Heart left ventricle (tissue), 16 donors: ENCODE measurements at places on chromosomes 4 and X. TPM values are rescaled to one million over a fixed set of nuclear protein-coding genes. Genes with fewer than 3 reads are reported as not detected.

Gene CT45A9
- not detected for total RNA-seq

Gene SPARCL1
- 199 TPM for total RNA-seq

- DNase-seq, result no peak
These were observed 951.5 kb upstream of the POU3F4 start for GRCh38 chrX:82556588-82556987.

DNA sequence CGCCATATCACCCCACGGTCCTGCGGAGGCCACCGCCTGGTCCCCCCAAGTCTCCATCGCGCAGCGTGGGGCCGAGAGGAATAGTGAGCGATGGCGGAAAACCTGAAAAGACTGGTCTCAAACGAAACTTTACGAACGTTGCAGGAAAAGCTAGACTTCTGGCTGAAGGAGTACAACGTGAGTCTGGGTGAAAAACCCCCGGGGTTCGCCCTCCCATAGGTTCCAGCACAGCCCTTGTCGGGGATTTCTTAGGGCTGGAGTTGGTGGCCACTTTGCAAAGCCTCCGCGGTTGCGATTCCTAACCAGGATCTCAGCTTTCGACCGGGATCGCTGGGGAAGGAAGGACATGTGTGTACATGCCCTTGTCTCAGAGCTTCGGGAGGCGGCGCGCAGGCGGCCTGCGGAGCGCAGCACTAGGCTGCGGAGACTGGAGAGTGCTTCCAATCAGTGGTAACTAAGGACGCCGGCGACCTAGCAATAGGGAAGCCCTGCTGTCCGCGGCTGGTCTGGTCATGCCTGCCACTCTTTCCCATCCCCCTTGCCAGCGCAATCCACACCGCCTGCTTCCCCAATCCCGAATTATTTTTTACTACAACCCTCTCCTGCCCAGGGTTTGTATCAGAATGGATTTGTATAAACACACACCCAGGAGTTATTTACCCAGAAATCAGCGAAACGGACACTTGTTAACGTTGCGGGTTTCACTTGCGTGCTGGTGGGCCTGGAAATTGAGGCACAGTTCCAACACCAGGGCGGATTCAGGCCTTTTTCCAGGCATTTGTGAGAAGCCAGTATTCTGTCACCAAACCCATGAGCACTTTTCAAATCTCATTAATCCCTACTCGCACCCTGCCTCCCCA lies 741 bp downstream of the SPATA18 start:
- peak; percentile 68 for DNase-seq

- no peak for DNase-seq
These were observed 12.4 kb upstream of the PACRGL start for GRCh38 chr4:20687864-20688263.

Gene MTNR1A
- total RNA-seq, result not detected

Gene SPANXN4
- not detected for total RNA-seq

DNA sequence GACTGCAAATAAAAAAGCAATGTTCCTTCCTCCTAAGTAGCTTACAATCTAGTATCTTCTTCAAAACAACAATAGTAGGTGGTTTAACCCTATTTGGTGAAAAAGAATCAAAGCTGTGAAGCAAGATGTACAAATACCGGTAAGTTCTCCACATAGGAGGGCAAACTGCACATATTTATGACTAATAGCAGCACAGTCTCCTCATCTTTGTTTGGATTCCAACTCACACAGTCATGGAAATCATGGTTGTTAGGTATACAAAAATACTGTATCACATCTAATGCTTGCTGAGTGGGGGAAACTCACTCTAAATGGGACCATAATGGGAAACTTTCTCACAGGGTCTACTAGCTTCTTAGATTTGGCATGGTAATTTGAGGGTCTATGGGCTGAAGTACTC lies 597.2 kb downstream of the INPP4B start:
- no peak for DNase-seq

DNA sequence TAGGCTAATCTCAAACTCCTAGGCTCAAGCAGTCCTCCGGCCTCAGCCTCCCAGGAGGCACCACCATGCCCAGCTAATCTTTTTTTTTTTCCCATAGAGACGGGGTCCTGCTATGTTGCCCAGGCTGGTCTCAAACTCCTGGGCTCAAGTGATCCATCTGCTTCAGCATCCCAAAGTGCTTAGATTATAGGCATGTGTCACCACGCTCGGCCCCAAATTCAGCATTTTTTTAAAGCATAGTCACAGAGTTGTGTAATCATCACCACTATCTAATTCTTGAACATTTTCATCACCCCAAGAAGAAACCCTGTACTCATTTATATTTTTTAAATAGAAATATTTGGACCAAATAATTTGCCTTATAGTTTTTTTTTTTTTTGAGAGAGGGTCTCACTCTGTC lies 10.3 kb downstream of the CENPI start:
- DNase-seq, result no peak

- DNase-seq, result no peak
These were observed 118.8 kb downstream of the CHRNA9 start for GRCh38 chr4:40453912-40454311.

- no peak for DNase-seq
These were observed 509.2 kb upstream of the HS3ST1 start for GRCh38 chr4:11937941-11938340.

GRCh38 chr4:41072021-41072777 lies 142.1 kb downstream of the APBB2 start:
- no peak for DNase-seq

- no peak for DNase-seq
These were observed 124.5 kb upstream of the PLAC1 start for GRCh38 chrX:134782796-134783195.

- DNase-seq, result no peak
These were observed 33.5 kb downstream of the PCDH19 start for GRCh38 chrX:100376576-100376975.

- DNase-seq, result no peak
These were observed 5.9 kb downstream of the MRFAP1L1 start for GRCh38 chr4:6703786-6704185.

DNA sequence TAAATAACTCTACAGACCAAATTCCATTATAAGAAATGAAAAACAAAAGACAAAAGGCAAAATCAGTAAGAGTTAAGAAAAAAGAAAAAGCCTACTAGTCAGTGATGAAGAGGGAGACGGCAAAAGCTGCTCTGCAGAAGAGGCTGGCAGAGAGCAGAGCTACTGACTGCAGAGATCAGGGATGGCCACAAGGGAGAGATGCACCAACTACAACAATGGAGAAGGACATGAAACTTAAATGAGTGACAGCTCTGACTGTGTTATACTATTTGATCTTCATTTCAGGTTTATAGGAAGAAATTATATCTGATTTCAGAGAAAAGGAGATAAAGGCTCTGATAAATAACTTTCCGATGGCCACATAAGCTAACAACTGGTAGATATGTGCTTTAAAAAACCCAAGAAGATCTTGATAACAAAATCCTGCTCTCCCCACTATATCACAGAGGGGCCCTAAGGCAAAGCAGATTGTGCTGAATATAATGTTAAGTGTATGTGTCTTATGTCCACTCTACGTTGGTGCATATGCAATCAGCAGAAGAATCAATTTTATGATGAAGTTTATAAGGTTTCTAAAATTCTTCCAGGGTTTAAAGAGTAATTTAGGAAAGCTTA lies 58.4 kb upstream of the COX18 start:
- no peak for DNase-seq

GRCh38 chr4:47852136-47852535 lies 14.3 kb upstream of the CORIN start:
- no peak for DNase-seq

GRCh38 chr4:78518561-78518960 lies 33.0 kb upstream of the ANXA3 start:
- DNase-seq, result no peak

DNA sequence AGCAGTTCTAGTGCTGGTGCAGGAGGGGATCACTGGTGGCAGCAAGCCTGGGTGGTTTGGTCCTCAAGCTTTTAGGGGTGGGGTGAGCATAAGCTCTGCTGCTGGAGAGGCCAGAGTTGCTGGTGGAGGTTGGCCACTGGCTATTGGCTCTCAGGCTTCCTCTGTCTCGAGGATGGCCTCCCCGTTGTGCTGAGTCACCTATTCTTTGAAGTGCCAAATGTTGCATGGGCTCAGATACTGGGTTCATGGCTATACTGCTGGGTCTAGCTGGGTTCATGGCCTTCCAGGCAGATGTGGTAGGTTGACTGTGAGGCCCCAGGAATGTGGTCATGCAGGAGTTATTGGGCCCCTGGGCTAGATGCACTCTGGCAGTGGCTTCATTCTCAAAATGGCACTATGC lies 466.3 kb downstream of the NAF1 start:
- no peak for DNase-seq

DNA sequence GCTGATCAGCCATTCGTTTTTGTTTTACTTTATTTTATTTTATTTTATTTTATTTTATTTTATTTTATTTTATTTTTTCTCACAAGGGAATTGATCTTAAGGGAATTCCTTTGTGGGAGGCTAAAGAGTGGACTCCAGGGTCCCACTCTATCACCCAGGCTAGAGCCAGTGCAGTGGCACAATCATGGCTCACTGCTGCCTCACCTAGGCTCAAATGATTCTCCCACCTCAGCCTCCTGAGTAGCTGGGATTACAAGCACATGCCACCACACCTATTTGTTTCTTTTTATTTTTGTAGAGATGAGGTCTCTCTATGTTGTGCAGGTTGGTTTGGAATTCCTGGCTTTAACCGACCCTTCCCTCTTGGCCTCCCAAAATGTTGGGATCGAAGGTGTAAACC lies 17.5 kb upstream of the PABPC4L start:
- DNase-seq, result no peak

DNA sequence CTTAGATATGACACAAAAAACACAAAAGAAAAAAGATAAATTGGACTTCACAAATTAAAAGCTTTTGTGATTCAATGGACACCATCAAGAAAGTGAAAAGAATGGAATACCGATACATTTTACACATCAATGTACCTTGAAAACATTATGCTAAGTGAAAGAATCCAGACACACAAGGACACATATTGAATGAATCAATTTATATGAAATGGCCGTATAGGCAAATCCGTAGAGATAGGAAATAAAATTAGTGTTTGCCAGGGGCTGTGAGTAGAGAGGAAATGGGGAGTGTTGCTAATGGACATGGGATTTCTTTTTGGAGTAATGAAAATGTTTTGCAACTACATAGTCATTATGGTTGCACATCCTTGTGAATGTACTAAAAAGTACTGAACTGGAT lies 3.1 kb downstream of the PGAM4 start:
- no peak for DNase-seq

Gene MAB21L2
- total RNA-seq, result not detected

GRCh38 chrX:18702362-18703195 lies 4.9 kb upstream of the PPEF1 start:
- DNase-seq, result no peak

Gene PPBP
- 0.58 TPM for total RNA-seq

GRCh38 chrX:133384454-133384853 lies 30.8 kb downstream of the GPC4 start:
- DNase-seq, result no peak

DNA sequence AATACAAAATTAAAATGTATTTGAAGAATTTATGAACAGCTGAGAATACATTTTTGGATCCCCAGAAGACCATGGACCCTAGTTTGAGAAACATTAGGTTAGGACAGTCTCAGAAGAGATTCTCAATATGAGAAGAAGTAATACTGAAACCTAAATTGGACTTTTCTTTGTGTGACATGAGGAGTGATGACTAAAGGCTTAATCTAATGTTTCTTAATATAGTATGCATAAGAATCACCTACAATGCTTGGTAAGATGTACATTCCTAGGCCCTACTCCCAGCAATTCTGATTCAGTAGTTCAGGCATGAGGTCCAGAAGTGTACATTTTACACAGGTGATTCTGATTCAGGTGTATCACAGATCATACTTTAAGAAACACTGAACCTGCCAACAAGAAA lies 31.6 kb upstream of the HUWE1 start:
- DNase-seq, result no peak

GRCh38 chr4:3257103-3257555 lies 8.2 kb downstream of the MSANTD1 start:
- DNase-seq, result peak; percentile 16

DNA sequence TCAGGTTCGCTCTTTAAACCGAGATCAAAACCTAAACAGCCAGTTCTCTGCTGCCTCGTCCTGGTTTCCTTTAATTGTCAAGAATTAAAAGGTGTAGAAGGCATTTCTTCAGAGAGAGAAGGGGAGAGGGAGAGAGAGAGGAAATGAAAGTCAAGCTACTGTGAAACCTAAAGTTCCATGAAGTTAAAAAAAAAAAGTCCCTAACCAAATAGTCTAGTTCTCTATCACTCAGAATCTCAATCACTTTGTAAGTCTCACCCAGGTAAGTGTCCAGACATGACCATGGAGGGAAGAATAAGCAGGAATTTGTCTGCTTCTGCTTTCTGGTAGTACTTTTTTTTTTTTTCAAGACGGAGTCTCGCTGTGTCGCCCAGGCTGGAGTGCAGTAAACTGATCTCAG lies 18.8 kb upstream of the SMIM14 start:
- no peak for DNase-seq

GRCh38 chr4:53923921-53924320 lies 140.5 kb downstream of the CHIC2 start:
- no peak for DNase-seq

- DNase-seq, result no peak
These were observed 47.2 kb downstream of the SYNPO2 start for GRCh38 chr4:118935819-118936218.

Gene CPE
- 28.4 TPM for total RNA-seq

DNA sequence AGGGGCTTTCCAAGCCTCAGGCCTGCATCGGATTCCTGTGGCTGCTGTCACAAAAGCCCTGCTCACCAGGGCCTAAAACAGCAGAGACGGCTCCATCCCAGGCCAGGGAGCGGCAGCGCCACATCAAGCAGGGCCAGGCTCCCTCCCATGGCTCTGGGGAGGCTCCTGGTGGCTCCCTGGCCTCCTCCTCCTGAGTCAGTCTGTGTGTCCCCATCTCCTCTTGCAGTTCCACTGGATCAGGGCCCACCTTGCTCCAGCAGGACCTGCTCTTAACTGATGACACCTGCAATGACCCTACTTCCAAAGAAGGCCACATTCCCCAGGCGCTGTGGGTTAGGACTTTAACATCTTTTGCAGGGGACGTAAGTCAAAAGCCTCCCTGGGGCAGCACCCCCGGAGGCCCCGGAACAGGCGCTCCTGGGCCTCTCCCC lies 51.9 kb downstream of the CPZ start:
- DNase-seq, result no peak

DNA sequence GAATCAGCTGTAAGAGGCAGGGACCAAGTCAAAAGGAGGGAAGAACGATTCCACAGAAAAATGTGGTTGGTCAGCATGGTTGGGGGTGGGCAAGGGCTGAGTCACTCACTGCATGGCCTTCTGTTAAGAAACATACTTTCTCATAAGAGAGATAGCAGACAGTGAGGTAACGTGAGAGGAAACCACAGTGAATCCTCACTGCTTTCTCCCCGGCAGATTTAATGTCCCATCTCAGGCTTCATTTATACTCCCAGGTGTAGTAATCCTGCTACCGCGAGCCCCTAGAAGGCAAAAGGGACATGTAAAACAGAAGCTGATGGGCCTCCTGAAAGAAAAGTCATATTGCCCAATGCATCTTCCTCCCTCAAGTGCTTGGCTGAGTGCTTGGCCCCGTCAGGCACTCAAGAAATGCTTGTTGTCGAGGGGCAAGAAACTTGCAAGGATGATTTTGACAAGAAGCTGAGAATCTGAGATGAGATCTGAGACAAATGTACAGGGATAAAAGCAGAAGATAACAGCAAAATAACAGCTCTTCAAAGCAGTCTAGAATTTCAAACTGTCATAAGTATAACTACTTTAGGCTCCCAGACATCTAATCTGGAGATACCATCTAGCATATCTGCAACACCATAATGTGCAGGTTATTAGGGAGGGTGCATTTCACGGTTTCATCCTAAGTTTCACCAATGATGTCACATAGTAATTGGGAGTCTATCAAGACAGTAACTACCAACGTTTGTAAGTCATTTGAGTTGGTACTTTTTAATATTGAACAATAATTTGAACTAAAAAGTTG lies 40.2 kb downstream of the SH3KBP1 start:
- DNase-seq, result no peak
